ENCODE measurements at places on chromosomes 12 and 14. TPM values are rescaled to one million over a fixed set of nuclear protein-coding genes. Genes with fewer than 3 reads are reported as not detected.
A peak's percentile ranks its signal among the peaks of the same experiment; 100 is the strongest.

- H3K4me3 ChIP-seq = no peak overlapping the region
- H3K4me1 ChIP-seq = no peaks in the 10 kb centered on the region
- H3K36me3 ChIP-seq = no peaks in the 10 kb centered on the region
- DNase-seq = no peak
Measured at GRCh38 chr12:12759234-12759915, 26.1 kb upstream of the APOLD1 start.

The WNK1 gene
- 59.9 TPM for polyA plus RNA-seq

DNA sequence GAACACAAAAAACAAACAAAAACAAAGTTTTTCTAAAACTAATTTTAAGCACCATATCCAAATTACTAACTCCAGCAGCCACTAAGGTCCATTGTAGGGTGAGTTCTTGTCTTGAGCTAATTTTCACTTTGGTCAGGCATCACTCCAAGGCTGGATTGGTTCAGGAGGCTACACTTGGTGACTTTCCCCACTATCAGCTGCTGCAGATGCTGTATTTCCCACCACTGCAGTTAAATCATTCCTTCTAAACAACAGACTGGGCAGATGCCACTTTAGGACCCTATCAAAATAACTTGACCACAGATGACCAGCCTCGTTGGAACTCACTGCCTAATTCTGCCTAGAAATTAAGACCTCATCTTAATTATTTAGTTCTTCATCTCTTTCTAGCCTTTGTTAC is 140.5 kb downstream of the SLC16A7 start:
- no peak for DNase-seq
- no peak overlapping the region for H3K27ac ChIP-seq
- H3K36me3 ChIP-seq = no peaks in the 10 kb centered on the region
- H3K4me3 ChIP-seq = no peak overlapping the region

- H3K4me1 ChIP-seq = no peaks in the 10 kb centered on the region
- no peak overlapping the region for H3K27ac ChIP-seq
- H3K27me3 ChIP-seq = no peaks in the 10 kb centered on the region
Measured at GRCh38 chr12:91373086-91373485, 190.5 kb upstream of the DCN start.

The RHNO1 gene
- polyA plus RNA-seq = 3.1 TPM

The EID3 gene
- 0.55 TPM for polyA plus RNA-seq

DNA sequence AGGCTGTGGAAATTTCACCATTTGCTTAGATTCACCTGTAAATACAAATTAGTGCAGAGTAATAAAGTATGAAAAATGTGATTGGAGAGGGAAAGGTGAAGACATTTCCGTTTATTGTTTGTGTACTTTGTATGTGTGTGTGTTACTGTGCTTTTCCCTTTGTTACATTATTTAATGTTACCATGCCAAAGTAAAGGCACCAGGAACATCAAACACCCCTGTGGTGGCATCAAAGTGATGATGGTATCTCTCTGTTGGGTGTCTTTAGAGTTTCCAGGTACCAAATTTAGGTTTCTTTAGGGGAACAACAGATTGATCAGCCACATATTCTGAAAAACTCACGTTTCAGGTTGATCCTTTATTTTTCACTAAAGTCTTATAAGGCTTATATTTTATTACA is 189.0 kb upstream of the FBXO33 start:
- no peaks in the 10 kb centered on the region for H3K4me1 ChIP-seq
- no peak overlapping the region for H3K4me3 ChIP-seq
- H3K27ac ChIP-seq = no peak overlapping the region
- no peaks in the 10 kb centered on the region for H3K36me3 ChIP-seq
- no peaks in the 10 kb centered on the region for H3K27me3 ChIP-seq

DNA sequence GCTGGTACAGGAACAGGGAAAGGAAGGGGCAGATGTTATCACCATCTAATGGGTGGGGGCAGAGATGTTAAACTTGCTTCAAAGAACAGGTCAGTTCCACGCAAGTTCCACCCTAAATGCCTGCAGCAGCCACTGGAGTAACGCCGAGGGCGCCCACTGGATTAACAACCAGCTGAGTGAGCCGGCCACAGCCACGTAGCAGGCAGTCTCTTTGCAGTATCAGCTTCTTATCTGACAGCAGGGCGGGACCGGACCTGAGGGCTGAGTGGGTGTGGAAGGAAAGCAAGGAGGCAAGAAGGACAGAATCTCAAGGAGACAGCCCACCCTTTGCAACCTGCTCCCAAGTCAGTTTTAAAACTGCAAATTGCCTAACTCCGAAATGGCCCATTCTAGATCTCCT is 38.4 kb upstream of the FOXN3 start:
- peaks cover 15% of the 10 kb centered on the region for H3K4me1 ChIP-seq
- no peaks in the 10 kb centered on the region for H3K36me3 ChIP-seq
- H3K27ac ChIP-seq = no peak overlapping the region
- H3K27me3 ChIP-seq = no peaks in the 10 kb centered on the region

DNA sequence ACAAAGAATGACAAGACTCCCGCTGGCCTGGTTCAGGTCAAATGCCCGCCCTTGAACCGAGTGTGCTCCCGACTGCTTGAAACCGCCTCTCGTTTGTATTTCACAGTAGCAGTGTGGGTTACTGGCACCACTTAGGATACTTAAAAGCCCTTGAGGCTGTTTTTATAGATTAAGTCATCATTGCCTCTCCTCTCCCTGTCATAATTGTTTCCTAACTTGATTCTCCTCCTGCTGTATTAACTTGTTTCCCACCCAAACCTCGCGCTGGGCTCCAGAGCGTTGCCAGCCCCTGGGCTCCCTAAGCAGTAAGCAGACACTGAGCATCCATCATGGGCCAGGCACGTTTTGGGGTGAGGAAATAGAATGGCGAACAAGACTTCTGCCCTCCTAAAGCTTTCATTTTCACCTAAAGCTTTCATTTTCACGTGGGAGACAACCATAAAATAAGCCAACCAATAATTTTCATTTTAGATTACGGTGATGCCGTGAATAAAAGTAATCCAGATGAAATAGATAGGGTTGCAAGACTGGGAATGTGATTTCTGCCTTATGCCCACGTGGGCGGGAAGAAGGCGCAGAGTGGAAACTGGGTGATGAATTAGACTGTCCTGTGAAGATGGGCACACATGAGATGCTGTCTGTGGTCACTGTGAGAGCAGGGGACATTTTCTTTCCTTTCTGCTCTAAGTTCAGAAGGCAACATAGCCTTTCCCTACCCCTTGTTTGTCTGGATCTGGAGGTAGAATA is 97.5 kb downstream of the PPP2R5C start:
- peak overlapping the region; percentile 82 for H3K27ac ChIP-seq
- no peak for DNase-seq
- peaks cover 72% of the 10 kb centered on the region for H3K4me1 ChIP-seq
- H3K4me3 ChIP-seq = no peak overlapping the region
- no peaks in the 10 kb centered on the region for H3K27me3 ChIP-seq
- no peaks in the 10 kb centered on the region for H3K36me3 ChIP-seq

DNA sequence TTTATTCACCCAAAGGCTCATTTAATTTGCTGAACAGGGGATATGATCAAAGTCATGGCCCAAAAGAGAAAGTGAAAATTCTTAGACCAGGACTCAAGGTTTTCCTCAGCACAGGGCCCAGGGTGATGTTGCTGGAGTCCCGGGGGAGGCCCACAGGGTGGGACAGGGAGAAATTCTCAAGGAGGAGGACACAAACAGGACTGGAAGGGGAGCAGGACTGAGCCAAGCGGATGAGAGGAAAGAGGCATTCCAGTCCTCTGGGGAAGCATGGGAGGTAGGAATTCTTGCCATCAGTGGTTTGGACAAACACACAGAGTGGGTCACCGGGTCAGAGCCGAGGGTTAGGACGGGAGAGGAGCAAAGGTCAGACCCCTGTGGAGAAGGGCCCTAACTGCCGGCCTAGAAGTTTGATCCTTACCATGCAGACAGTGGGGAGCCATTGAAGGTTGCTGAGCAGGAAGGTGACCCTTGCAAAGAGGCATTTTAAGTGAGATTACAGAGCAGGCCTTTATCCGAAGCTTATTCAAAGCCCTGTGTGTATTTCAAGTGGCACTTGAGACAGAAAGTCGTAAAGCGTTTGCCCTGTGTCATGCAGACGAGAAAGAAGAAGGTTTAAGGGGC is 68.4 kb upstream of the PTGR2 start:
- H3K4me3 ChIP-seq = no peak overlapping the region
- peaks cover 41% of the 10 kb centered on the region for H3K4me1 ChIP-seq
- DNase-seq = peak; percentile 61
- no peaks in the 10 kb centered on the region for H3K36me3 ChIP-seq

Data from heart left ventricle (tissue), 16 donors.